HS-5 (cell line): ENCODE measurements at places on chromosomes 2 and 18.

DNA sequence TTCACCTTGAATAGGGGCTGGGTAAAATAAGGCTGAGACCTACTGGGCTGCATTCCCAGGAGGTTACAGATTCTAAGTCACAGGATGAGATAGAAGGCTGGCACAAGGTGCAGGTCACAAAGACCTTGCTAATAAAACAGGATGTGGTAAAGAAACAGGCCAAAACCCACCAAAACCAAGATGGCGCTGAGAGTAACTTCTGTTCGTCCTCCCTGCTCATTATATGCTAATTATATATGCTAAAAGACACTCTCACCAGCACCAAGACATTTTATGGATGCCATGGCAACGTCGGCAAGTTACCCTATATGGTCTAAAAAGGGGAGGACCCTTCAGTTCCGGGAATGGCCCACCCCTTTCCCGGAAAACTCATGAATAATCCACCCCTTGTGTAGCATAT, 711.5 kb upstream of the KLHL29 start:
- DNase-seq: no peak

DNA sequence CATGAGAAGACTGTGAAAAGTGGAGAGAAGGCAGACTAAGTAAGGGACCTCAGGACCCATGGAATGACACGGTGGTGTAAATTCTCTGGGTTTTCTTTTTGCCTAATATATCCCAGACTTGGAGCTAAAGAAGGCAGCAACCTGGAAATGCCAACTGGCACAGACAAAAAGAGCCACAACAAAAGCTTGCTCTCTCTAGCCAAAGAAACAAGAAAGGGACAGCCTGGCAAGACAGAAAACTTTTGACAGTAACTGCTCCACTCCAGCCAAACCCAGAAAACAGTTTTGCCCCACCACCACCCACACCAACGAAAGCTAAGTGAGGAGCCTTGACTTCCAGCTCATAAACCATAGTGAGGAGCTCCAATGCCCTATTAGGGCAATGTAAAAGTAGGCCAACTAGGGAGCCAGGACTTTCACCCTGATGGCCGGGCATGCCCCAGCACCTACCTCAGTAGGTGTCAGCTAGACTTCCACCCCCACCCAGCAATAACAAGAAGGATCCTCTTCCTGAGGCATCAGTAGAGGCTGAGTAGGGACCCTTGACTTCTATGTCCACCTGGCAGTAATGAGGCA, 35.5 kb downstream of the PELI1 start:
- DNase-seq: no peak

- DNase-seq: no peak
These were observed 73.6 kb upstream of the NXPH2 start for GRCh38 chr2:138853761-138854160.

- DNase-seq: no peak
These were observed 99.0 kb upstream of the COPS8 start for GRCh38 chr2:236986524-236987330.

DNA sequence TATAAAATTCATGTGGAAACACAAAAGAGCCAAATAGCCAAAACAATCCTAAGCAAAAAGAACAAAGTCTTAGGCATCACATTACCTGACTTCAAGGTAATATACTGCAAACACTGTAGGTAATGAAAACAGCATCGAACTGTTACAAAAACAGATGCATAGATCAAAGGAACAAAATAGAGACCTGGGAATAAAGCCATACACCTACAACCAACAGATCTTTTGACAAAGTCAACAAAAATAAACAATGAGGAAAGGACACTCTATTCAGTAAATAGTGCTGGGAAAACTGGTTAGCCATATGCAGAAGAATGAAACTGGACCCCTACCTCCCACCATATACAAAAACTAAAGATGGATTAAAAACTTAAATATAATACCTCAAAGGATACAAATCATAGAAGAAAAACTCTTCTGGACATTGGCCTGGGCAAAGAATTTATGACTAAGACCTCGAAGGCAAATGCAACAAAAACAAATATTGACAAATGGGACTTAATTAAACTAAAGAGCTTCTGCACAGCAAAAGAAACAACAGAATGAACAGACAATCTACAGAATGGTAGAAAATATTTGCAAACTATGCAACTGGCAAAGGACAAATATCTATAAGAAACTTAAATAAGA, 218.0 kb downstream of the PHLPP1 start:
- no peak for DNase-seq

GRCh38 chr18:49621301-49621700, 59.4 kb downstream of the LIPG start:
- no peak for DNase-seq

- DNase-seq: no peak
These were observed 250.8 kb upstream of the ST6GAL2 start for GRCh38 chr2:107136733-107137132.

GRCh38 chr2:45957533-45958227, 306.2 kb downstream of the PRKCE start:
- DNase-seq: no peak

DNA sequence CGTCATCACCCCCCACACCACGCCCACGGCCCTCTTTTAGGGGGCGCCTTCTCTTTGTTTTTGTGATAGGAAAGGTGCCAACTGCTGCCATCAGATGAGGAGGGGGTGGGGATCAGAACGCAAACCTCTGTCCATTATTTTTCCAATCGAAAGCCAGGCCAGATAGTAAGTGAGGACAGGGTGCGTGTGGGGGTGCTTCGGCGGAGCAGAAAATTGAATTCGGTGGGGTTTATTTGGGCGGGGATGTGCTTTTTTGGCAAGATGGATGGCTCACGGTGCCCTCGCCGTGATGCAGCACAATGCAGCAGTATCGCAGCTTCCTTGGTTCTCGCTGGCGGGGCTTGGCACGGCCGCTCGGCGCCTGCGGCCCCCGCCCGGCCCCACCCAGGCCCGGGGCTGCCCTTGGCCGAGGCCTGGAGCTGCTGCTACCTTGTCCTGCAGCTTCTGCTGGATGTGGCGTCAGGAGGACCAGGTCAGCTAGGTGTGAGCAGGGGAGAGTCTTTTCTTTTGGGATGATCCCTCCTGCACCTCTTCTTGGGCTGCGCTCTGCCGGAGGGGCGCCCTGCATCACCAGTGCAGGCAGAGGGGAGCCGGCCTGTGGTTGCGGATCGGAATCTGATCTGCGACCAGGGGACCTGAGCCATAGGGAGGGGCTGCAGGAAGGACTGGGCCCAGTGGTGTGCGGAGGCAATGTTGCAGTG, 1.3 kb downstream of the SPTBN1 start:
- no peak for DNase-seq

GRCh38 chr2:214904176-214904575, 94.7 kb upstream of the BARD1 start:
- DNase-seq: no peak

- DNase-seq: no peak
These were observed 77.2 kb downstream of the CD28 start for GRCh38 chr2:203783496-203784203.

GRCh38 chr2:32572737-32573136, 55.1 kb upstream of the TTC27 start:
- no peak for DNase-seq

DNA sequence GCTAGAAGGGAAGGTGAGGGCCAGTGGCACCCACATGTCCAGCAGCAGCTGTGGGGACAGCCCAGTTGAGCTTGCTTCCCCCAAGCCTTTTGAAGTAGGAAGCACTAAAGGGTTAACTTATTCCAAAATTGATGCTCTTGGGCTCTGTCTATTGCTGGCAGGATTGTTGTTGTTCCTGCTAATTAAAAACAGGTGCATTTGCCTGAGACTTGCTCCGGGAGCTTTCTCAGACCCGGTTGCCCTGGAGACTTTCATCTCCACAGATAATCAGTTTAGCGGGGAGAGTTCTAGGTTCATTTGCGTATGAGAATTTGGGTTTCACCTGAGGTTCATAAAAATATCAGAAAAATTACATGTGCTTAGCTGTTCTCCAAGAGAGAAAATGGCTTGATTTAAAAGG, 277.3 kb downstream of the LRATD1 start:
- DNase-seq: no peak

DNA sequence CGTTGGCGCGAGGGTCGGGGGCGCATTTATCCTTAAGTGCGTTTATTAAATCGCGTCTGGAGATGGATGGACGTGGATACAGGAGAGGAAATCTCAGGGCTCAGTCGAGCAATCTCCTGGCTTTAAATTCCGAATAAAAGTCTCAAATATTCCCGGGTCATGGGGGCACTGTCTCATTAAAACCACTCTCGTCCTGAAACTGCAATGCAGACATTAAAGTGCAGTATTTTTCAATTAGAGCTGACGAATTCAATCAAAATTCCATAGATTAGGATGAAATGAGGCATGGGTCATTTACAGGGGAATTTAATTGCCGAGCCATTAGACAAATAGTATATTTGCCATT, 10.7 kb upstream of the GBX2 start:
- no peak for DNase-seq

DNA sequence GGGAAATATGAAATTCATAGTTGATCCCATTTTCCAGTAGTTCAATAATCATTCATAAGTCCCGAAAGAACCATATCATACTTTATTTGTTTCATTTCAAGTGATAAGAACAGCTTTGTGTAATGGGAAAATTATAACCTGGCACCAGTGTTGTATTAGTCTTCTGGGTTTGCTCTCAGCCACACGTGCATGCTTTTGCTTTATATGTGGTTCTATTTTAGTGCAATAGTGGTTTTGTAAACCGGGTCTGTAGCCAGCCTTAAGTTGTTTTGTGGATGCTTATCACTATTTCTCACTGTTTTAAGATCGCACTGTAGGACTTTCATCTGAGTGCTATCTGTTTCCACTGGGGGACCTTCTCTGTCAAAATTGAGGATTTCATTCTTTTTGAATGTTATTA, 203.8 kb downstream of the PTPRM start:
- DNase-seq: no peak

GRCh38 chr18:35969676-35970075, 2.8 kb upstream of the RMP24 start:
- DNase-seq: no peak

DNA sequence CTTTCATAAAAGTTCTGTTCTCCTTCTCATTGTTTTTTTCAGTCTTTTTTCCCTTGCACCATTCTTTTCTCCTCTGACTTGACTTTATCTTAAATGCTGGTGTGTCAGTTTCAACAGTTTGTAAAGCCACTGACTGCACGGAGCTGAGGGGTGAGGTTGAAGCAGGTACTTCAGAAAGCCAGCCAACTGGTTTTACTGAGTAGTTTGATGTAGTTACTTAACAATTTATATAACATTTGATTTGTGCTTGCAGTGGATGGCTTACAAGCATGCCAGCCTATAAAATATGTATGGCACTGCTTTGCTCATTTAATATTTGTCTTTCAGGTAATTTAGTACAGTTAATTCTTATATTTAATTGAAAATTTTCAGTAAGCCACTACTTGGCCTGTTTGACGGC, 55.4 kb downstream of the FAM171B start:
- no peak for DNase-seq

DNA sequence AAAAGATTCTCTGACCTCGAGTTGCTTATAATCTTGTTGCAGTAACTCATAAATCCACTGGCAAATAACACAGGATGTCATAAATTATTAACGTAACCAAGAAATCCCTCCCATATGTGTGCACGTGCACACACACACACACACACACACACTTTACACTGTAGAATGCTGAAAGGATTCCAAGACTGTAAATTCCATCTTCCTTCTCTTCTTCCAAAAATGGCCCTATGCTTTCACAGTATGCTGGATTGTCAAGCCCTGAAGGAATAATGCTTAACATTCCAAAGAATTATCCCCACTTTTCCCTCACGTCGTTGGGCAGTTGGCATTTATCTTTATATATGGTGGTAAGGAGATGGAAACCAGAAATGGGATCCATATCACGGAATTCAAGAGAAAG, 117.5 kb upstream of the CRIM1 start:
- DNase-seq: no peak

DNA sequence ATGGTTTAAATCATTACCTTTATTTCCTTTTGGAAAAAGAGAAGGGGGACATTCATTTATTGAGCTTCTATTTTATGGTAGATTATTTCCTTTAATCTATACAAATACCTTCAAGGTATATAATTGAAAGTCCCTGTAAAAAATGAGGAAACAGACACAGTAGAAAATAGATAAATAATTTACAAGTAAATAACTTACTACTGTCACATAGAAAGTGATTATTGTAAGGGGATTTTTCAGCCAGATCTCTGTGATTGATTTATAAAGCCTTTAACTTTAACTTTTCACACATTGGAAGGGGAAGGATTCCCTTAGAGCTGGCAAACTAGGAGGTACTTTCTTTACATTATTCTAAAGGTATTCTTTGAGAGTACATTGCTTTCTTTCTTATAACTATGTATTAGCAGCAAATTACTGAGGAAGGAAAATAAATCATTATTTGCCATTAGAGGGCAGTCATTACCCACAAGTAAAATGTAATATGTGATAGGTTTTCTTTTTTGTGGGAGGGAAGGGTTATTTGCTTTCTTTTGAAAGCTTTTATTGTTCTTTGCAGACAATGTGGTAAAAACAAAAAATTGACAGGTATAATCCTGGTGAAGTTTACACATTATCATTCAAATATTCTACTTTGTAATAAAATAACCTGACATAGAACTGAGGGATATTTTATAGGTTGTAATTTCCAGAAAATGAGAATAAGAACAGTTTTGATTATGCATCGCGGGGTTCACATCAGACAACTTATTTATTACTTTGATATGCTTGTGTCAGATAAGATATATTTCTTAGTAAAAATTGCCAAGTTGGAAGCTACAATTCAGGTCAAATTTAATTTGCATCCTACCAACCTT, 24.8 kb upstream of the RPE start:
- DNase-seq: peak; percentile 20

GRCh38 chr2:110157153-110157793, 41.7 kb upstream of the MALL start:
- peak; percentile 49 for DNase-seq

DNA sequence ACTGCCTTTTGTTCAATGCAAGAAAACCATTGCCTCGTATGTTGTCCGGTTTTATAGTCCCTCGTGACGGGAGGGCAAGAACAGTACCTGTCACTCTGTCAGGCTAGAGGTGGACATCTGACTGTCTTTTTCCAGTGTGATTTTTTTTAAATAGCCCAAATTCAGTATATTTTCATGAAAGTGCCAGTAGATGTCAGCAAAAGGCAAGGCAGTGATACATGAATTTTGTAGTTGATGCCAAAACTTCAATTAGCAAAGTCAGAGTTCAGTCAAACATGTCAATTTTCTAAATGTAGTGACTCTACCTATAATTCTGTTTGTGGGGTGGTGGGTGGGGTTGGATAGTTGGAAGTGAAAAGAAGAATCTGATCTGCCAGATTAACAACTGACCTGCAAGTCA, 296.0 kb upstream of the MC4R start:
- DNase-seq: no peak

GRCh38 chr2:156459720-156460119, 23.5 kb downstream of the GPD2 start:
- DNase-seq: no peak
